Stimulated activated CD4-positive, alpha-beta T cell treated with anti-CD3 and anti-CD28 coated beads, Interleukin-2, amount 100 ng/mL, for 24 hours (primary cell): ENCODE measurements at places on chromosomes 11 and 22.

GRCh38 chr11:110077831-110078325, 15.3 kb upstream of the ZC3H12C start:
- peak; percentile 25 for DNase-seq

- DNase-seq, result peak; percentile 63
Observed at GRCh38 chr22:23219822-23220484, 39.6 kb downstream of the BCR start.

DNA sequence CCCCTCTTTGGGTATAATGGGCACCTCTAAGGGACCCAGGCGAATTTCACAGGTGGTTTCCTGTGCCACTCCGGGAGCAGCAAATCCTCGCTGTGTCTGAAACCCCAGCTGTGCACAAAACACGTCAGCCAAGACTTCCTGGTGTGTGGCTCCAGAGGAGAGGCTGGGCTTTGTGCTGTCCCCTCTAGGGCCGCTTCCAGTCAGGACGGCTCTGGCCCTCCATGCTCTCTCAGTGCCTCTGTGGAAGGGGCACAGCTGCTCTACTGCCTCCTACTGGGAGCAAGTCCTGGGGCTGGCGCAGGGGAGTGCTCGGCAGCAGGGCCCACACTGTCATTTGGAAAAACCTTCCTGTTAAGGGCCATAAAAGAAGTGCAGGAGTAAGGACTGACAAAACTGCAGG, 23.7 kb upstream of the ARFGAP3 start:
- DNase-seq, result no peak

DNA sequence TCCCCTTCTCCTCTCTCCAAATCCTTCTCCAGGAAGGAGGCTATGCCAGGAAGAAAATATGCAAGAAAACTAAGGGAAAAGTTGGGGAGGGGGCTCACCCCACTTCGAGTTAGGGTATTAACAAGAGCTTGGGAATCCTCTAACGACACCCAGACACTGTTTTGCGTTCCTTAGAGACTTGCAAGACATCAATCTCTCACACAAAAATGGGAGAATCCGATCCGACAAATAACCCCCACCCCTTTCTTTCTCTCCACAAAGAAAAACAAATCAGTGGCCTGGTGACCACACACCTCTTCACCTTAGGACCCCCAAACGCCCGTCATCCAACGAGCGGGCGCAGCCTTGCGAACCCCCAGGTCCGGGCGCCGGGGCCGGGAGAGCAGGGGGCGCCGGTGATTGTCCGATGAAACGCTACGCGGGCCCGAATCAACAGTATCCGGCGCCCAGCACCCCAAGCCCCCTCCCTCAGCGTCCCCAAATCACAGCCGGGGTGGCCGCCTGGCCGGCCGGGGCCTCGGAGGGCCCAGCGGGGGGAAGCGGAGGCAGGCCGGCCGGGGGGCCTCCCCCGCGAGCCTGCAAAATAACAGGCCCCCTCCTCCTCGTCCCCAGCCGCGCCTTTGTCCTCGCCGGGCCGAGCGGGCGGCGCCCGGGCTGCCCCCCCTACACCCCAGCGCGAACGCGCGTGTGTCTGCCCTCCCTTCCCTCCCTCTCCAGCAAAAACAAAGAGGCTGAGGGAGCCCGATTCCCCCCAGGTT, 690 bp downstream of the CSNK1E start:
- peak; percentile 57 for DNase-seq

DNA sequence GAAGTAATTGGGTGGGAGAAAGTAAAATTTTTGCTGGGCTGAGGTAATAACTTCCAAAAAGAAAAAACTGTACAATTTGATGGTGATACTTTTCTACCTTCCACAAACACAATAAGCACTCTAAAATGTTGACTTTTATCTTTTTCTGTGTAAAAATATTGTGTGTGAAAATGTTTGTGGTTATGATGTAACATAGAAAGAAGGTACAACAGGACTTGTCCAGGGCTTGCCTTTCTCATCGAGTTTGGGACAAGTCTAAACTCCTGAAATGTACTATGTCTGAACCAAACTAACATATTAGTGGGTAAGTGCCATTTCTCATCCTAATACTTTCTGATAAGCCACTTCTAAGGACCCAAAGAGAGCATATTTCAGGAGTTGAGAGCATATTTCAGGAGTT, 174.2 kb upstream of the PDGFD start:
- DNase-seq, result no peak

DNA sequence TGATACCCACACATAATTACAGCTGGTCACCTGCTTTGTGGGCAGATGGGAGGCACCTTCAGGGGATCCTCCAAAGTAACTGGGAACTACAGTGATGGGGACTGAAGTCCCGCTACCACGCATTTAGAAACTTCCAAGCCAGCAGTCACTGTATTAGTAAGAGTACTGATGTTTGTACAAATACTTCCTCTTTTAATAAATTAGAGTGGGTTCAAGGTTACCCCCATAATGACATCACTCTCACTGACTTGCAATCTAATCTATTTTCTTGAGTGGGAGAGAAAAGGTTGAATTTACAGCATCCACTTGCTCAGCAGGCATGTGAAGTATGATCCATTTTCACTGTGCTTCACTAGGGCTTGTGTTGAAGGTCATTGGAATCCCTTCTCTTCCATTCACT, 72.1 kb upstream of the TIMP3 start:
- DNase-seq, result no peak

DNA sequence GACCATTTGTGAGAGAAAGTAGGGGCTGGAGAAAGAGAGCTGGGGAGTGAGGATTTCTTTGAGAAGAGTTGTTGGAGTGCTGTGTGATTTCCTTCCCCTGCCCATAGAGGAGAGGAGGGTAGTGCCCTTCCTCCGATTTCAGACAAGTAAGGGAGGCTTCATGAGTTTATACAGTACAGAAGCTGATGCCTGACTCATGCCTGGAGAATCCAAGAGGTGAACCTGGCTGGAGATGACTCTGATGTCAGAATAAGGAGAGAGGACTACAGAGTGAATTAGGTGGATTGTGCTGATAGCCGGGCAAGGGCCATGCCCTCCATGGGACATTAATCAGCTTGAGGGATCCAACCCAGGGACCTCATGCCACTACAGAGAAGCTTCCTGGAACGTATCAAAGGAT, 91.6 kb downstream of the FAR1 start:
- no peak for DNase-seq

DNA sequence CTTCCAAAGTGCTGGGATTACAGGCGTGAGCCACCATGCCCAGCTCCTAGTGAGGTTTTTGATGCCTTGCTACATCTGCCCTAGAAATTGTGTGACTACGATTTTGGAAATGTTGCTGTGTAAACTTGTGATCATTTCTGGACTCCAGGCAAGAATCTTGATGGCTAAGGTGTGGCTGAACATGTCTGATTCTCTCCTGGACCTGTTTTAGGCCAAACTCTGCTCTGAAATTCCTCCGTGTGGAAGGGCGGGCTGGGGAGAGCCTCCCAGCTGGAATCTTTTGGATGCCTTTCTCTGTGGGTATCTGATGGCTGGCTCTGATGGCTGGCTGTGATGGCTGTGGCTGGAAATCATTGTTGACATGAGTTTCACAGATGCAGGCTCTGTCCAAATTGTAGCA, 8.2 kb downstream of the PNPLA3 start:
- no peak for DNase-seq

- DNase-seq, result no peak
Observed at GRCh38 chr11:44625759-44626523, 60.5 kb downstream of the CD82 start.

GRCh38 chr22:25928038-25928437, 186.1 kb downstream of the MYO18B start:
- DNase-seq, result no peak

- no peak for DNase-seq
Observed at GRCh38 chr11:130937051-130937450, 20.8 kb upstream of the SNX19 start.

GRCh38 chr22:20013382-20013871, 3.2 kb downstream of the ARVCF start:
- no peak for DNase-seq

DNA sequence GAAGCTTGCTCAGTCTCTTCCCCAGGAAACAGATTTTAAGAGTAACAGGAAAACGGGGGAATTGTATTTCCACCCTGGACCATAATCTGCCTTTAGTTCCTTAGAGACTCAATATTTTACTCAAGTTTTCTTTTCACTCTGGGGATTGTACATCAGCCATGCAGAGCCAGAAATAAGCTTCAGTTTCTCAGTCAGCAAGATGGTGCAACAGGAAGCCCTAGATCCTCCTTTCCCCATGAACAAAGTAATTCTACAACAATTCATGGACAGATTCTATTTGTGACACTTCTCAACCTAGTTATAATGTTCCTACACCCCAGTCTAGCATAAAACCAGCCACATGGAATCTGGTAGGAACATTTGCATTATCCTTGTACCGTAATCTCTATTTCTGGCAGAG, 24.7 kb downstream of the OR8B2 start:
- DNase-seq, result no peak

GRCh38 chr11:122421702-122422101, 233.8 kb upstream of the UBASH3B start:
- DNase-seq, result no peak

GRCh38 chr11:121082670-121083069, 18.4 kb upstream of the TECTA start:
- DNase-seq, result no peak

- DNase-seq, result no peak
Observed at GRCh38 chr11:119795231-119795630, 66.2 kb upstream of the NECTIN1 start.

DNA sequence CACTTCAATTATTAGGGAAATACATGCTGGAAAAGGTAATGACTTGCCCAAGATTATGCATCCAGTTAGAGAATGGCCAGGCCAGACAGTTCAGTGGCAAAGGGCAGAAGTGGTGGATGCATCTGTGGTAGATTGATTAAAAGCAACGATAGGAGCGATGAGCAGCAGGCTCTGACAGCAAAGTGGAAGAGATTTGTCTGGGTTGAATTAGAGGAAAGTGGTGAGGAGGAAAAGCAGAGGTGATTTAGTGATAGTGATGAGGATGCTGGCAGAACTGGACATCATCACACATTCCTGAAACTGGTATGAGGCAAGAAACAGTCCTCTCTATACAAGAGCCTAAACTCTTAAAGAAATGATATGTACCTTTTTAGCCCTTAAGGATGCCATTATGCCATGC, 12.5 kb downstream of the HSD17B12 start:
- no peak for DNase-seq

GRCh38 chr22:37079668-37080171, 28.2 kb downstream of the KCTD17 start:
- DNase-seq, result peak; percentile 66
